Fibroblast of lung (primary cell): ENCODE measurements at places on chromosomes 7 and 10.
A peak's percentile ranks its signal among the peaks of the same experiment; 100 is the strongest.

DNA sequence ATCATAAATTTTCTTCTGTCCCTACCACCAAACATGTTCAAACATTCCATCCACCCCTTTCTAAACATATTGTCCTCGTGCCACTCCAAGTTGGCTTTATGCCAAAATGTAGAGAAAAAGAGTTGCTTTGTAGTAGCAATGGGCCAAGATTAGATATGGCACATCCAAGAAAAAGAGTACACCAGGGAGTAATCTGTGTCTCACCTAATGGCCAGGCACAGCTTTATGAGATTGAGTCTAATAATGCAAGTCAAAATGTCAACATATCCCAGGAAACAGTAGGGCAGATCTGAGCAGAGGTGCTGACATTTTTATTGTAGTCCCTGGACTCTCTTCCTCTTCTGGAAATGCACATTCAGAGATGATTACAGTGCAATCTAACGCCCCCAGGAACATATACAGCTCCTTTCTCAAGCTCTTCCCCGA lies 5.7 kb upstream of the OR6V1 start:
- DNase-seq = no peak

DNA sequence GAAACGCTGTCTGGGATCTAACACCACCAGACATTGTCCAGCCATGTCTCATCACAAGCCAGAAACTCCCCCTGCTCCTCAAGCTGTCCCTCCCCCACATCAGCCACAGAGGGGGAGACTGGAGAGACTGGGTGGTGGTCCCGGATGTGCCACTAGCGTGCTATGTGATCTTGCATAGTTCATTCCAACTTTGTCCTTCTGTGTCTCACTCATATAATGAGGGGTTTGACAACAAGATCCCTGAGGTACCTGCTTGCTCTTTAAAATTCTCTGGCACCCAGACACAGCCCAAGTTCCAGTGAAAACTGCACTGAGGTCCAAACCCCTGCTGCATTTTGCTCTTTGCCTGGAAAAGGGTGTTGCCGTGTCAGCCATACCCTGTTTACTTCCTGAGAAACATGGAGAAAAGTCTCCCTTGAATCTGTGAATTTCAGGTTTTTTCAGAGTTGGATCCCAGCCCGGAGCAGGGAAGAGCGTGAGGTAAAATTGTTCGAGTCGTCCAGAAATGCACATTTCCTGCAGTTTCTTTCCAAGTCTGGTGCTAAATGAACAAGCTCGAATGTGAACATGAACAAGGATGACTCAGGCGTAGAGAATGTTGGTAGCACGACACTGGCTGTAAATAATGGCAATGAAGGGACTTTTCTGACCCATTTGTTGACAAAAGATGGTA lies 156.6 kb downstream of the CCDC3 start:
- DNase-seq = peak; percentile 71

GRCh38 chr10:75422913-75423312 lies 8.5 kb upstream of the LRMDA start:
- DNase-seq = no peak

- DNase-seq = peak; percentile 99
These were observed 35.9 kb downstream of the ACSM6 start for GRCh38 chr10:95229724-95230627.

DNA sequence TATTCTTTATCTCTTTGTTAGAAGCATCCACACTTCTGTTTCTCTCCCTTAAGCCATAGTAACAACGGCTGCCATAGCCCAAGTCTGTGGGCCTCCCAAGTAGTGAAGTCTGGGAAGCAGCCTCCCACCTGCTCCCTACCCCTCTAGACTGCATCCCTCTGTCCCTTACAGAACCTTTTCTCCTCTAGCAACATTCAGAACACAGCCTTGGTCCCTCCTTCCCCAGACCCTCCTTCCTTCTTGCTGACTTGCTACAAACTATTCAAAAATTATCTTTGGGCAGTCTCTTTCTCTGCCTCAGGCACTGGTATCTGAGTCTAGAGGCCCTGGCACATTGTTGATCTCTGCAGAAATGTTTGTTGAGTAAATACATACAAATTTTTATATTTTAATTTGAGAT lies 2.3 kb upstream of the NYAP1 start:
- no peak for DNase-seq

GRCh38 chr10:24575481-24576002 lies 148.1 kb downstream of the ARHGAP21 start:
- no peak for DNase-seq

GRCh38 chr7:117859246-117859812 lies 13.9 kb downstream of the CTTNBP2 start:
- peak; percentile 51 for DNase-seq

DNA sequence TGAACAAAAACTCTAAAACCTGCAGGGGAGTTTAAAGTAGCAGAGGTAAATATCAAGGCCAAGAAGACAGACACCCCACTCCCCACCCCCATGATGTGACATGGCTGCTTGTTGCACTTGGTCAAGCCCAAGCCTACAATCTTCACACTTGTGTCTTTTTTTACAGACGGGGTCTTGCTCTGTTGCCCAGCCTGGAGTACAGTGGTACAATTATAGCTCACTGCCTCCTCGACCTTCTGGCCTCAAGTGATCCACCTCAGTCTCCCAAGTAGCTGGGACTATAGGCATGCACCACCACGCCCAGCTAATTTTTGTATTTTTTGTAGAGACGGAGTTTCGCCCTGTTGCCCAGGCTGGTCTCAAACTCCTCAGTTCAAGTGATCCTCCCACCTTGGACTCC lies 71.9 kb upstream of the CYTH3 start:
- DNase-seq = no peak

DNA sequence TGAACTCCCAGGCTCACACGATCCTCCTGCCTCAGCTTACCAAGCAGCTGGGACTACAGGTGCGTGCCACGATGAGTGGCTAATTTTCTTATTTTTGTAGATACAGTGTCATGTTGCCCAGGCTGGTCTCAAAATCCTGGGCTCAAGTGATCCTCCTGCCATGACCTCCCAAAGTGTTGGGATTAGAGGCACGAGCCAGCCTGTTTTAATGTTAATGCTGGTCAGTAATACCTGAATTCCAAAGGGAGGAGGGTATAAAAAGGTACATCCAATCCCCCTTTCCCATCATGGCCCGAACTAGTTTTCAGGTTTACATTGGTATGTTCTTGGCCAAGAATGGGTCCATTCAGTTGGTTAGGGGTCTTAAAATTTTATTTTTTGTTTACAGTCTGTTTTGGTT lies 329.1 kb downstream of the PARD3 start:
- no peak for DNase-seq
